ENCODE measurements at places on chromosomes 5 and 9. TPM values are rescaled to one million over a fixed set of nuclear protein-coding genes. Genes with fewer than 3 reads are reported as not detected.

DNA sequence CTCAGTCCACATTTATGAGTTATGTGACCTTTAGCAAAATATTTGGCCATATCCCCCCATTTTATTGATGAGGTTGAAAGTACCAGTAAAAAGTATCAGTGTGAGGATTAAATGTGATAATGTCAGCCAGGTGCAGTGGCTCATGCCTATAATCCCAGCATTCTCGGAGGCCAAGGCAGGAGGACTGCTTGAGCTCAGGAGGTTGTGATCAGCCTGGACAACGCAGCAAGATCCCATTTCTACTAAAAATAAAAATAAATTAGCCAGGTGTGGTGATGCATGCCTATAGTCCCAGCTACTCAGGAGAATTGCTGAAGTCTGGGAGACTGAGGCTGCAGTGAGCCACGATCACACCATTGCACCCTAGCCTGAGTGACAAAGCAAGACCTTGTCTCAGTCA, 71.2 kb downstream of the GRAMD2B start:
- no peak for DNase-seq

Gene DDX46
- total RNA-seq: 35.8 TPM

DNA sequence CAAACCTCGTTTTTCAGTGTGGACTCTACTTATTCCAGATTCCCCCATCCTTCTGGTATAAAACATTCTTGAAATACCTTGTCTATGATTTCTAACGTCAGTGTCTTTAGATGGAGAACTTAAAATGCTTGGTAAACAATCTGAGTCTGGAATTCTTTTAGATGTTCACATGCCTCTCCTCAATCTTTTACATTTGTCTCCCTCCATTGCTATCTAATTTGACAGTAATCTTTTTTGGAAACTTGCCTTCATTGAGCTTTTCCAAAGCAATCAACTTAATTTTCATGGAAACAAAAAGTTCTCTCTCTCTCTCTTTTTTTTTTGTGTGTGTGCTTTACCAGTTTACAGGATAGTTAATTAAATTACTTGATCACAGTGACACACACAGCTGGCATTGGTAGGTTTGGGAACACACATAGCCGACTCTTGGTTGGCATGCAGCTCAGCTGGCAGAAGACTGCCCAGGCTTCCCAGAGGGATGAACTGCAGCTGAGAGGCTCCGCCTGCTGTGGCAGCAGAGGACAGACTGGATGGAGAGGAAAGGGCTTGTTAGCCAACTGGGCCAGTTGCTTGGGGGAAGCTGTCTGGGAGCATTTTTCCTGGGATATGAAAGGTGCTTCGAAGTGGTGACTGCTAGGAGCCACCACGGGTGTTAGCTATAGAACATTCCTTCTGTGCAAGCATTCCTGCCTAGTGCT, 271.3 kb downstream of the ZSWIM6 start:
- no peak for DNase-seq

DNA sequence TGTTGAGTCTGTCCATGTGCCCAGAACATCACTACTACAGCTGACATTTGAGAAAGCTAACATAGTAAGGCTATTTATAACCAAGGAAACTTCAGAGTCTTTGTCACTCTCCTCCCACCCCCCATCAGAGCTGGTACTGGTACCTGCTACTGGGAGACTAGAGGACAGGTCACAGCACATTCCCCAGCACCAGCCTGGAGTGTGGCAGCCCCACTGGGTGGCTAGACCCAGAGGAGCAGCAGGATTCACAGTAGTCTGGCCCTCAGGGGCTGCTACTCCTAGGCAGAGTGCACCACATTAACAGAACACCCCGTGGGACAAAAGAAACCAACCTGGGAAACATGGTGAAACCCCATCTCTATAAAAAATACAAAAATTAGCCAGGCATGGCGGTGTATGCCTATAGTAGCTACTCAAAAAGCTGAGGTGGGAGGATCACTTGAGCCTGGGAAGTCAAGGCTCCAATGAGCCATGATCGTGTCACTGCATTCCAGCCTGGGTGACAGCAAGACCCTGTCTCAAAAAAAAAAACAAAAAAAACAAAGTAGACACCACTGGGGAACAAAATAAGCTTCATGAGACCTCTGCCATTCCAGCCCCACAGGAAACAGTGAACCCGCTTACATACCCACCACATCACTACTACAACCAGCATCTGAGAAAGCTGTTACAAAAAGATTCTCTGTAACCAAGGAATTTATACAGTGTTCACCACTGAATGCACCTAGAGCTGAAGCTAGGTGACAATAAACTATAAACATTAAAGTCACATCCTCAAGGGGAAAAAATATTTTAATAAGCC, 26.3 kb upstream of the PTGER4 start:
- DNase-seq: peak; percentile 55

DNA sequence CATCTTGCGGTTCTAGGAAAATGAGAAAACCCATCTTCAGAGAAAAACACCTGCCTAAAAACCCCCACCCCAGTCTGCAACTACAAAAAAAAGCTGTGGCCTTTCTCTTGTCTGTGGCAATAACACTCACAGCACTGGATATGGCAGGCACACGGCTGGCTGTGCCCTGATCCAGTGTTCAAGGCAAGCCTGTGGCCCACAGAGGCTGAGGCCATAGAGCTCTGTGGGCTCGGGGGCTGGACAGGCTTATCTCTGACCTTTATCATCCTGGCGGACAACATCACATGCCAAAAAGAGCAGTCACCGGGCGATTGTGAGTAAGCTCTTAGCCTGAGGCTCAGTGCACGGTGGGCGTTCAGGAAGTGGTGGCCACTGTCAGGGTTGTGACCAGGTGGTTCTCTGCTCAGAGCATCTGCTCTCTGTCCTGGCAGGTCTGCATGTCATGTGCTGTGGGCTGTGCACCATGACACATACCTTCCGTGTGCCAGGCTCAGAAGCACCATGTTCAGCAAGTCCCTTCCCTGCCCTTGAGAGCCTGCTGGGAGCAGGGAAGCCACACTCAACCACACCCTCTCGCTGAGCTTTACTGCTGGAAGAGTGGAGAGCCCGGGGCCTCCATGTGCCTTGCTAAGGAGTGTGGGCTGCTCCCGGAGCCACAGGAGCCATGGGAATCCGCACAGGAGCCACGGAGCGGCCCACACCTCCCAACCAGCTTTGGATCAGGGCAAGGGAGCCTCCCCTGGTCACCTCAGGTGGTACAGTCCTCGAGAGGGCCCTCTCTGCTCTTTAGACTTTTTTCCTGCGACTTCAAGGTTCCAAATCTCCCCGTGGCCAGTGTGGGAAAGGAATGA, 34.6 kb upstream of the WDR38 start:
- DNase-seq: no peak

DNA sequence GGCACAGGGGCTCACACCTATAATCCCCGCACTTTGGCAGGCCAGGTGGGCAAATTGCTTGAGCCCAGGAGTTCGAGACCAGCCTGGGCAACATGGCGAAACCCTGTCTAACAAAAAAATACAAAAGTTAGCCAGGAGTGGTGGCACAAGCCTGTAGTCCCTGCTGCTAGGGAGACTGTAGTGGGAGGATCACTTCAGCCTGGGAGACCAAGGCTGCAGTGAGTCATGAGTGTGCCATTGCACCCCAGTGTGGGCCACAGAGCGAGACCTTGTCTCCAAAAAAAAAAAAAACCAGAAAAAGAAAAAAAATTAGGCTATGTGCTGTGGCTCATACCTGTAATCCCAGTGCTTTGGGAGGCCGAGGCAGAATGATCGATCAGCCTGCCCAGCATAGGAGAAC, 58.5 kb upstream of the EIF4EBP3 start:
- no peak for DNase-seq

DNA sequence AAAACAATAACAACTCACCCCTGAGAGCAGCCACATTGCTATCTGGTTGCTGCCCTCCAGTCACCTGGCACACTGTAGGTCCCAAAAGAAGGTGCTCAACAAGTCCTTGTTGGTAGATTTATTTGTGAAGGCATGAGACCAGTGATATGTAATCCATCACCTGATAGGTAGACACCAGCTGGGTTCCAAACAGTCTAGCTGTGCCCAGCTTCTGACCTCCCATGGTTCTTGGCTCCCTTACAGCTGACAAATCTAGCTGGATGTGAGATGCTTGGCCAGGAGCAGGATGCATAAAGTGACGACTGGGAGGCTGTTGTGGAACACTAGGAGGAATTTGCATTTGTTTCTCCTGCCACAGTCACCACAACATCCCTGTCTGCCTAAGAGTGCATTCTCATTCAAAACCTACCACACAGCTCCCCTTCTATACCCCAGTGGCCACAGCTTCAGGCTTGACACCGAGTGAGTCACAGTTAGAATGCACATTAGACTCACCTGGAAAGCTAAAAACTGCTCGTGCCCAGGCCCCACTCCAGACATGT, 7.8 kb upstream of the VLDLR start:
- no peak for DNase-seq

DNA sequence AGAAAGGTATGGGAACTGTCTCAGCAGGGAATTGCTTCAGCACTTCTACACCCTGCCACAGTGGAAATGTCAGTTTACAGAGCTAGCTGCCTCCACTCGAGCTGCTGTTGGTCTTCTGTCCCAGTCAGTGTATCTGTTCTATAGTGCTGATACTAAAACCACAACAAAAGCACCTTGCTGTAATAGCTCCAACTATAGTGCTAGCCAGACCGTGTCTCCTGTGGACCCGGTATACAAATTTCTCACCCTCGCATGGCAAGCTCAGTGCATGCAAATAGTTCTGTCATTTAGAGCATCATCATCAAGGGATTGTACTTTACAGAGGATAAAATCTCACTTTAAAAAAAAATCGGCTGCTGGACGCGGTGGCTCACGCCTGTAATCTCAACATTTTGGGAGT, 51.5 kb upstream of the IQGAP2 start:
- no peak for DNase-seq

DNA sequence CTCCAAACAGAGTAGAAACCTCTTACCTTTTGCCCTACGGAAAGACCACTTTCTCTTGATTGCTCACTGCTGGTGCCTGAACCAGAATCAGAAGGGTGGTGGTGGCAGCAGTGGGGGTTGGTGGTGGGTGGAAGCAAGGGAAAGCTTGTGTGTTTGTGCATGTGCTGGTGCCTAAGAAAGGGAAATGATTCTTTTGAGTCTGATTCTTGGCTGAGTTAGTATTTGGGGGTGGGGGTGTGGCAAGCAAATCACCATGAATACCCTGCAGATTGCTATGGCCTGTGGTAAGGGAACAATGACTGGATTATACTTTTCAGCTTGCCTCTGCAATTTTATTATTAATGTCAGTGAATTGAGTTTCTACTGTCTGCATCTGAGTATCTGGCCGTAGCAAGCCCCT, 106.6 kb downstream of the ARHGAP26 start:
- DNase-seq: no peak

GRCh38 chr5:178486239-178486641, 104.0 kb downstream of the COL23A1 start:
- no peak for DNase-seq

DNA sequence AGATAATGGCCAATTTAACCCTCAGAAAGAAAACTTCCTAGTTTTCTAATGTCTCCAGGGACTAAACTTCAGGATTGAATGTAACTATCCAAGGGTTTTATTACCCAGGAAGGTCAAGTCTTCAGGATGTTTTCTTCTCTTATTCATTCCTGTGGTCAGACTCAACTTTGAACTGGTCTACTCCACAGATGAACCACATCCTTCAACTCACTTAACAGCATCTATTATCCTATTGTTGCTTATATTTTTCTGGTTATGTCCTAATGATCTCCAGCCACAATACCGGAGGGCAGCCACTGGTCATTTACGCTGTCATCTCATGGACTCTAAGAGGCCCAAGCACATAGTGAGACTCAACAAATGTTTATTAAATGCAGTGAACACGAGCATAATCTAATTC, 47.2 kb upstream of the LIFR start:
- DNase-seq: no peak

DNA sequence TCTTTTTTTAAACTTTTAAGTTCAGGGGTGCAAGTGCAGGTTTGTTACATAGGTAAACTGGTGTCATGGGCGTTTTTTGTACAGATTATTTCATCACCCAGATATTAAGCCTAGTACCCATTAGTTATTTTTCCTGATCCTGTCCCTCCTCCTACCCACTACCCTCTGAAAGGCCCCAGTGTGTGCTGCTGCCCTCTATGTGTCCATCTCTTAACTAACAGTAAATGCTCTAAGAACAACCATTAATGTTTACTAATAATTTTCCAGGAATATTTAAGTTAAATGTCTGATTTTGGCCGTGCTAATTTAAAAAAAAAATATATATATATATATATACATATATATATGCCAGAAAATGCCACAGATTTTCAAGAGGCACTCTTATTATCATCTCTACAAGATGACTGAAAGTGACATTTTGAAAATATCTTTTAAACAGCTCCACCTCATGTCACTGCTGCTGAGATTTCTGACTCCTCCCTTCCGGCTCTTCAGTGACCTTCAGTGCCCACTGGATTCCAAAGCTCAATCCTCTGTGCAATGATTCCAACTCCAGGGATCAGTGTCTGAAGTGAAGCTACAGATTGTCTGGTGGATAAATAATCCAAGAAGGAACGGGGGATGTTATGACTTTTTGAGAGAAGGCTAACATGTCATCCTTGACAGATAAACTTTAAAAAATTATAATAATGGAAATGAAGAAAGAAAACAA, 46.7 kb upstream of the HNRNPA0 start:
- no peak for DNase-seq

DNA sequence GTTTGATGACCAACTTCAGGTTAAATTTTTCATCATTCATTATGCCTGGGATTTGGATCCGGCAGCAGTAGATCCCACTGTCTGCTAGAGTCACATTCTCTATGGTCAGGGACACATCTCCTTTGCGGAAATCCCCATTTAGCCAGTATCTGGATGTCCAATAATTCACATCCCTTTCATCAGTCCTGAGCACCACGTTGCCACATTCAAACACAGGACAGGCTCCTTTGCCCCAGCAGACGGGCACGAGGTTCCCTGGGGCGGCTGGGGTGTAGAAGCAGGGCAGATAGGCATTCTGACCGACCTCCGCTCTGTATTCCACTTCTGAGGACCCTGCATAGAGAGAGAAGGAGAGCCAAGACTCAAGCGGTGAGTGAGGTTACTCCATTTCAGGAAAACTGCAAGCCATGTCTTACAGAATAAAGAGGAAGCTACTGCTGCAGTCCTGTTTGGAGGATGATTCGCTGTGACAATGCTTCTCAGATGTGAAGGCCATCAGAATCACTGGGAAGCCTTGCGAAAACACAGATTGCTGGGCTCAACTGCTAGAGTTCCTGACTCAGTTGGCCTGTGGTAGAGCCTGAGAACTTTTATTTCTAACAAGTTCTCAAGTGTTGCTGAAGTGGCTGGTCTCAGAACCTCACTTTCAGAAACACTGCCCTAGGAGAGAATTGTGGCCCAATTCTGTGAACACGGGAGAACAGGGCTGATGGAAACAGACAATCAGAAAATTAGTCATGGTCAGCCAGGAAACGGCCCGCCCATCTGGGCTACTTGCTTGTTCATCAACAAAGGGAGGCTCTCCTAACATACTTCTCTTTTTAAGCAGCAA, 2.0 kb downstream of the HAVCR2 start:
- DNase-seq: no peak

- DNase-seq: no peak
Observed at GRCh38 chr5:61386045-61386800, 54.2 kb downstream of the ZSWIM6 start.

GRCh38 chr5:167452136-167452535, 839.3 kb upstream of the WWC1 start:
- no peak for DNase-seq

Gene CENPH
- total RNA-seq: 5.6 TPM

- DNase-seq: no peak
Observed at GRCh38 chr5:128956164-128956563, 9.1 kb upstream of the SLC27A6 start.

GRCh38 chr5:133921979-133922378, 46.4 kb downstream of the C5orf15 start:
- DNase-seq: no peak
